ENCODE measurements at places on chromosomes 12 and 14.

- DNase-seq = no peak
Observed at GRCh38 chr12:52831251-52831650, 2.9 kb downstream of the KRT79 start.

GRCh38 chr12:122182887-122183587 is at the start of gene LRRC43:
LRRC43 (plus strand) TSS chr12:122183123; CDS start chr12:122183145, 22 bp downstream.
- no peak for DNase-seq

GRCh38 chr14:20333494-20333841 is 389 bp upstream of the CCNB1IP1 start:
- DNase-seq = no peak

DNA sequence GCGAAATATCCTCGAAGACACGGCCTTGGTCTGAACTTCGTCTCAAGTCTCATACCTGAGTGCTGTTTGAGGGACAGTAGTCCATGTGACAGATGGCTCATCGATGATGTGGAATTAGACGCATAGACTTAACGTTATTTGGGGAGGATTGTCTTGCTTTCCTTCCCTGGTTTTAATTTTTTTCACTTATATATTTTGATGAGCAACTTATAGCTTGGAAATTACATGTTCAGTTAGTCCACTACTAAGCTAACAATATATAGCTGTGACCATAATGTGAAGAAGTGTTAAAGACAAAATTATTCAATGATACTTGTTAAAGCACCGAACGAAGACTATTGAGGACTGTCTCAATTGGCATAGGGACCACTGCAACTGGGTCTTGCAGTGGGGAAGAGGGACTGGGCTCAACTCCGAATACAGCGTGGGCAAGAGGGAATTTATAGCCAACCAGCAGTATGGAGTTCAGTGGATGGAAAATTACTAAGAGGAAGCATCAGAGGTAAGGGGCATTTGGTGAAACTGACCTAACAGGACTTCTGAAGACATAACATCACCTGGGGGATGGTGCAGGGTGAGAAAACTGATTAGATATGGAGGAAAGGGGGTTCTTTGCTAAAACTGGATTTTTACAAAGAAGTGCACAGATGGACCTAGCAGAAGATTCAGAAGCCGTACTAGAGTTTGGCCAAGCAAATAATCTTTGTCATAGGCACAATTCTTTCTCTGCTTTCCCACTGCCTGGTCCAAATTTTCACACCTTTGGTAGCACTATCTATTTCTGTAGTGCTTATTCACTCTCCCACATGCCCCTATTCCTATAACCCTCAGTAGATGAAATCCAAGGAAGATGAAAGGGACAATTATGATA is 910 bp upstream of the TM7SF3 start:
- DNase-seq = no peak

DNA sequence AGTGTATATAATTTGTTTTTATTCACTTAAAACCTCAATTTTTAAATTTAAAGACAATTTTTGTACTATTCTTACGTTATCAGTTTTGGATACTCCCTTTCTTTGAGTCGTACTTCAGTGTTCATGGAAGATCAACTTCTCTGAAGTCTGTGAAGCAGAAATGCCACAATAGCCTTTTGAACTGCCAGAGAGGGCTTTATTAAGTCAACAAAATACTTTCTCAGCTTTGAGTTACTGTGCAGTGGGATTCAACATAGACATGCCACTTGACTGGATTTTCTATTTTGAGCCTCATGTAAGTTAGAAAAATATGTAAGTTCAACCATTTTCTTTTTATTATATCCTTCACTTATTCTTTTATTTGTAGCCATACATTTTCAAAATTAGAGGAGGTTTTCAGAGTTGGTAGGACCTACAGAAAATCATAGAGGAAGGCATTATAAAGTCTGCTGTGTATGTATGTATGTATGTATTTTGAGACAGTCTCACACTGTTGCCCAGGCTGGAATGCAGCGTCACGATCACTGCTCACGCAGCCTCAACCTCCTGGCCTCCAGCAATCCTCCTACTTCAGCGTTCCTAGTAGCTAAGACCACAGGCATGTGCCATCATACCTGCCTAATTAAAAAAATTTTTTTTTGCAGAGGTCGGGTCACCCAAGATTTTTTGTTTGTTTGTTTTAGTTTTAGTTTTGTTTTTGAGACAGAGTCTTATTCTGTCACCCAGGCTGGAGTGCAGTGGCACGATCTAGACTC is 31.3 kb upstream of the BCAT1 start:
- DNase-seq = no peak

GRCh38 chr14:98903371-98903770 is 368.6 kb downstream of the BCL11B start:
- no peak for DNase-seq

DNA sequence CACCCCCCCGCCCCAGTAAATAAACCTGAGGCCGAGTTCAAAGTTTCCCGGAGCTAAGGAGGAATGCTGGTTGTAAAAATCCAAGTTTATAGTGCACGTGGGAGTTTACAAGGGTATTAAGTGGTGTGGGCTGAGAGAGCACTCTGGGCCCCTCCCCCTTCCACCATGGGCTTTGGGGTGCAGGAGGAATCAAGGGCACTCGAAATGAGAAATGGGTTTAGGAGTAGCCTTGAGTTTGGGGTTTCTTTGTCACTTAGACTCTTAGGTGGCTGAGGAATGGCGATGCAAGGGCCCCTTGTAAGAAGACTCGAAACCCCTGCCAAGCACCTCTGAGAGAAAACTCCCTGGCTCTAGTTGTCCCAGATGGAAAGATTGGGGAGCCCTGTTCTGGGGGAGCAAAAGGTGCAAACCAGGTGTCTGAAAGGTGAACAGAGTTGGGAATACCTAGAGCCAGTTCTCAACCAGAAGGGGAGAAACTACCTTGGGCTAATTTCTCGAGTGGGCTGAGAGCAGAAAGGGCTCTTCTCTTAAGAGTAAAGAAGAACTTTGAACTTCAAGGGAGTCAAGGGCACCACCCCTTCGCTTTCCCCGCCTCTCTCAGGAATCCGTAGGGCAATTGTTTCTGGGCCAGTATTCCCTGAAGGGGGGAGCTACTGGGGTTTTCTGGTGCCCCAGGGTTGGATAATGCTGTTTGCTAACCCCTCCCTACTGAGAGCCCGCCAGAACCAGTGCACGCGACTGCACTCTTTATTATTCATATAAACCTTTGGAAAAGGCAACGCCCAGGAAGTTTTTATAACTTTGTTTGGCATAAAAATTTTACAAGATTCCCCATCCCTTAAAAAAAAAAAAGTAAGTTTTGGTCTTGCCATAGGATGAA is 4.0 kb upstream of the HOTAIR start:
- DNase-seq = no peak

DNA sequence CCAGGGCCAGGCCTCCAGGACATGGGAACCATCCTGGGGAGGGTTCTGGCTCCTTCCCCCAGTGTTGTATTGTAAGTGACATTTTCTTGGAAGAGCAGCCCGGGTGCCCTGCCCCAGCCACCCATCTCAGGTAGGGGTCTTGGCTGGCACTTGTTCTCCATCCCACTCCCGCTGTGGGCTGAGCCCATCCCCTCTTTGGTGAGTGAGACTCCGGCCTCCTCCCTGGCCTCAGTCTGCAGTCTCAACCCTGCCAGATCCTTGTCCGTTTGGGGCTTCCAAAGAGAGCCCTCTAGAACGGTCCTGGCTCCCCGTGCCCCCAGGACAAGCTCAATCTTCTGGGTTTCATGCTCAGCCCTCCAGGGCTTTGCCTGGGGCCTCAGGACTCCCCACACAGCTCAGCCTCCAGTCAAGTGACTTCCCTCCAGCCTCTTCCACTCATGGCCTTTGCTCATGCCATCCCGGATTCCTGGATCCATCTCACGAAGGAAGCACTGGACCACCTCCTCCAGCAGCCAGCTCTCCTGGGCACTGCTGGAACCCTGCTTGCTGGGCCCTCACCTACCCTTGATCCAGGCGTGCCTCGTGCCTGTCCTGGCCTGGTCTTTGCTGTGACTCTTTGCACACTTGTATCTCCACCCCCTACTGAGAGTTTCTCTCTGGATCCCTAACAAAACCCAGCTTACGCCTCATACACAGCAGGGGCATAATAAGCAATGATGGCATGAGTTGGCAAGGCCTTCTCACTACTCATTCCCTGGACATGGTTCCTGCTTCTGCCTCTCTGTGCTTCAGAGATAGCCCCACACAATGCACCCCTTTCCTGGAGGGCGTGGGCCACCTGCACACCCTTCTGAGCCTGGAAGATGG is 297.4 kb upstream of the RTL1 start:
- no peak for DNase-seq

DNA sequence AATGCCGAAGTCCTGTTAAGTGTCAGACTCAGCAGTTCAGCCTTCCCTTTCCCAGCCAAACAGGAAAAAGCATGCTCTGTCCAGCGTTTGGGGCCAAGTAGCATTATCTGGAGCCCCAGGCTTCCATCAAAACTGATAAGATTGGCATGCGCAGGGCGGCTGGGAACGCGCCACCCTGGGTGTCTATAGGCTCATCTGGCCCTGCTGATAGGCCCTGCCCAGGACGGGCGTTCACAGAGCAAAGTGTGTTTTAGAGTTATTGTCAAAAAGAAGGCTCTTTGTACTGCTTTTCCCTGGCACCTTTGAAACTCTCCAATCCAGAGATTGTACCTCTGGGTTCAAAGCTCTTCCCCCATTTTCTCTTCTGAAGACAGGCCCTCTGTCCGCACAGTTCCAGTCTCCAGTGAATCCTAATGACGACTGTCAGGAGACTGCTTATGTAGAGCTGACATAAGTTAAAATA is at the start of gene ART4:
TSS of gene ART4 (minus strand) at position 102 of the 463 bp plus-strand sequence. CDS start 413 bp downstream, outside the sequence.
- no peak for DNase-seq

GRCh38 chr14:98997526-98998205 is 274.3 kb downstream of the BCL11B start:
- no peak for DNase-seq

DNA sequence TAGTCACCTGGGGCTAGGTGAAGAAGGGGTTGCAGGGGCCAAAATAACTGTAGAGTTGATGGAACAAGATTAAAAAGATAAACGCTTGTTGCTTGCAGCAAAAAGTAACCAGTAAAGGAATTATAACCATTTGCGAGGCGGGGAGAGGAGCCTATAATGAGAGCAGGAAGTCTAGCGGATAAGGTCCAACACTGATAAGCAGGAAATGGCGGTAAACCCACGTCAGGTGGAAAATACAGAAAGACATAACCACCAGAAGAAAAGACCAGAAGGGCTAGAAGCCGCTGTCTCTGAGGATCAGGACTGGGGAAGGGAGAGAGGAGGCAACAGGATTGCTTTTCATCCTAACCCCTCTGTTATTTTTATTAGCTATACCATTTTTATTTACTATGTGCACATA is 303.3 kb downstream of the DPF3 start:
- no peak for DNase-seq

DNA sequence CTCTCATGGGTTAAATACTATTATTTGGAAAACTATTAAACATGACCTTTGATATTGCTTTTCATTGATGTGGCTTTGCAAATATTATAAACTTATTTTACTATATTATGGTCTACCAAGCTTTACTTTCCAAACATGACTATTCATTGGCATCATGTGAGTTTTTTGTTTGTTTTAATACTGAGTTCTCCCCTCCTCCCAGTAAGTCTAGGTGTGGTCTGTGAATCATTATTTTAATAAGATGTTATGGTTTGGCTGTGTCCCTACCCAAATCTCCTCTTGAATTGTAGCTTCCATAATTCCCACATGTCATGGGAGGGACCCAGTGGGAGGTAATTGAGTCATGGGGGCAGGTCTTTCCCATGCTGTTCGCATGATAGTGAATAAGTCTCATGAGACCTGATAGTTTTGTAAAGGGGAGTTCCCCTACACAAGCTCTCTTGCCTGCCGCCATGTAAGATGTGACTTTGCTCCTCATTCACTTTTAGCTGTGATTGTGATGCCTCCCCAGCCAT is 80.0 kb downstream of the BORCS5 start:
- no peak for DNase-seq

DNA sequence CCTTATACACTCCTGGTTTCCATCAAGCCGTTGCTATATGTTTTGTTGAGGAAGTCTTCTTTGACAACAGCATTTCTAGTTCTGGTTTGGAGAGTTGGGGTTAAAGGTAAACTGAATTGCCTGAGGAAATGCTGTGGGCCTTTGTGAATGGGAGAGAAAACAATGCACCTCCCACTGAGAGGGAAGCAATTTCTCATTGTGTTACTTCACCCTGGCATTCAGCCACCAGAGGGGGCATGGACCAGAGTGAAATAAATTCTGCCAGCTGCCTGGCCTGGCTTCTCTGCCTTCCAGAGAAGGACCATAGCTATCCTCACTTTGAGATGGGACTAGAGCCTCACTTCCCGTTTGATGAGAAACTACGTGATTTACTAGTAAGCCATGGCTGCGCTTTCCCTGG is 475.3 kb downstream of the EGLN3 start:
- no peak for DNase-seq

DNA sequence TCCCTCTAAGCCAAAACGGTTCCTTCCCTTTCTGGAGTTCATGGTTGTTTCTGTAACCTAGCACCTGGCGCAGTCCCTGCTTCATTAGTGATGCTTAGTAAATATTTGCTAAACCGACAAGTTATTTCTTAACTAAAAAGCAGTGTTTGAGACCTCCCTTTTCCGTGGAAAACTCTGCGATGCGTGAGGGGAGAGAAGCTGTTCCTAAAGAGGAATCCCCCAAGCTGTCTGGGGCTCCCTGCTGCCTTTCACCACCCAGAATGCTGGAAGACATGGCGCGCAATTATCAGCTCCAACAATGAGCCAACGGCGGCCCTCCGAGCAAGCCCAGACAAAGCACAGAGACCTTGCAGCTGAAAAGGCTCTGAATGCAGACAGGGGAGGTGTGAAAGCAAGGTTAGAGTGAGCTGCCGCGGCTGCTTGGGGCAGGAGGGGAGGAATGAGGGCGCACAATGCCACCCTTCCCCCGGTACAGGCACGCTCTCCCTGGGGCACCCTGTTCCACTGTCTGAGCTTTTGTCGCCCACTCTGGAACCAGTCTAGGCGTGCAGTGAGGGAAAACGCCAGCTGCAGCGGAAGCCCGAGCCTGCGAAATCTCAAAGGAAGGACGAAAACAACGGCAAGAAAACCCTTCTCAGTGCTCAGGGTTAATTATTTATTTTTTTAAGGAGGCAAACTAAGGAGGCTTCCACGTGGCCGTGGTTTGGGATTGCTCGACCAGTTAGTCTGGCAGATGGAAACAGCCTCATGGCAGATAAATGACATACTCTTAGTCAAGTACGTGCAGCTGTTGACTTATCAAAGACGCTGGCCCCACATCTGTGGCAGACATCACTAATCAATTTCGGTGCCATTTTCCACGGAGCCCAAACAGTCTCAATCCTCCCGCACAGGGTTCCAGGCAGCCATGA is 66.3 kb downstream of the RBM19 start:
- DNase-seq = no peak

DNA sequence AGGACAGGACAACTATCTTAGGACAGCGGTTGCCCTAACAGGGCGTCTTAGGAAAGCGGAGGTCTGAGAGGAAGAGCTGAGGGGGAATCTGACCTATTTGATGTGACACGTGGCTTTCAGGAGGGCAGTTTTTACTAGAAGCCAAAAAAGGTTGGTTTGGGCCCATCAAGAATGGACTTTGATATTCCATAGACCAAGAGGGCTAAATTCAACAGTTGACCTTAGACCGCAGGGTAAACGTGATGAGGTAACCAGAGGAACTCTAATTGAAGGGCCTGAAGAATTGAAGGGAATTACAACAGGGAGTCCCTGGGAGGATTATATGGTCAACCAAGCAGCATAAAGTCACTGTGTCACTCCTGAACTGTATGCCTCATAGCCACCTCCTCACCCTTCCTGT is 11.5 kb downstream of the C1S start:
- DNase-seq = no peak
